ENCODE measurements at places on chromosomes 12 and 14. TPM values are rescaled to one million over a fixed set of nuclear protein-coding genes. Genes with fewer than 3 reads are reported as not detected.

Gene CACNA1C
- total RNA-seq = 0.07 TPM

Gene FGF23
- not detected for total RNA-seq

DNA sequence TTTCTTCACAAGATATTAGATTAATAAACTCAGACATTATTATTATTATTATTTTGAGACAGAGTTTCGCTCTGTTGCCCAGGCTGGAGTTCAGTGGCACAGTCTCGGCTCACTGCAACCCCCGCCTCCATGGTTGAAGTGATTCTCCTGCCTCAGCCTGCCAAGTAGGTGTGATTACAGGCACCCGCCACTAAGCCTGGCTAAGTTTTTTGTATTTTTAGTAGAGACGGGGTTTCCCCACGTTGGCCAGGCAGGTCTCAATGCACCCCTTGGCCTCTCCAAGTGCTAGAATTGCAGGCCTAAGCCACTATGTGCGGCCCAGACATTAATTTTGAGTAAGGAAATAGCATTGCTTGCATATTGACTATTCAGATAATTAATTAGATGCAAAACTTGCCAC, 554.9 kb upstream of the LRFN5 start:
- H3K4me3 ChIP-seq = no peak overlapping the region
- no peaks in the 10 kb centered on the region for H3K36me3 ChIP-seq
- no peaks in the 10 kb centered on the region for H3K27me3 ChIP-seq
- DNase-seq = no peak

DNA sequence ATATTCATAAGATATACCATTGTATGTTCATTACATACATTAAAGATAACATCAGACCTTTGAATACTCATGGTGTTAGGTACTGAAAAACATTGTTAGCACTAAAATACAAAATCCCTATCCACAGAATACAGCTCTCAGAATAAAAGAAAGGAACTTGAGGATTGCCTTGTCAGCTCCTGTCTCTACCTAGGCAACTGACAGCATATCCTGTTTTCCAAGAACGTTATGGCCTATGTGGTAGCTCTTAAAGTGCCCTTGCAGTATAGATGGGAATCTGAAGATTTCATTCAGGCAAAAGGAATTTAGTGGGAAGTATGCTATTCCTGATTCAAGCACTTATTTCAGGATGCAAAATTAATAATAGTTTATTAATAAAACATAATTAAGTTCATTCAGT, 1.8 kb upstream of the PPP1R12A start:
- no peak overlapping the region for H3K4me3 ChIP-seq
- no peak overlapping the region for H3K27ac ChIP-seq
- peaks cover 9% of the 10 kb centered on the region for H3K36me3 ChIP-seq
- no peaks in the 10 kb centered on the region for H3K27me3 ChIP-seq
- peaks cover 27% of the 10 kb centered on the region for H3K4me1 ChIP-seq
- DNase-seq = no peak

Gene ARMH4
- 0.29 TPM for total RNA-seq

- H3K4me3 ChIP-seq = no peak overlapping the region
- no peaks in the 10 kb centered on the region for H3K27me3 ChIP-seq
- H3K4me1 ChIP-seq = no peaks in the 10 kb centered on the region
- no peaks in the 10 kb centered on the region for H3K36me3 ChIP-seq
Observed at GRCh38 chr14:32306549-32306948, 22.5 kb upstream of the AKAP6 start.

Gene ERP27
- total RNA-seq = 2.5 TPM

Gene LRRC10
- not detected for total RNA-seq

Gene AJUBA
- 1.7 TPM for total RNA-seq

DNA sequence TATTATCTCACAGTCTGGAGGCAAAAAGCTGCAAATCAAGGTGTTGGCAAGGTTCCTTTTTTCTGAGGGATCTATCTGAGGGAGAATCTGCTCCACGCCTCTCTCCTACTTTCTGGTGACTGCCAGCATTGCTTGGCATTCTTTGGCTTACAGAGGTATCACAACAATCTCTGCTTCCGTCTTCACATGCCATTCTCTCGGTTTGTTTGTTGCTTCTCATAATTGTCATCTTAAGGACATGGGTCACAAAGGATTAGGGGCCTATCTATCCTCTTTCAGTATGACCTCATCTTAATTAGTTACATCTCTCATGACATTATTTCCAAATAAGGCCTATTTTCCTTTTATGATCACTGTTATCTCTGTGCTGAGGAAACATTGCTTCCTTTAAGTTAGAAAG, 345.0 kb downstream of the FOXG1 start:
- H3K36me3 ChIP-seq = no peaks in the 10 kb centered on the region
- no peak overlapping the region for H3K4me3 ChIP-seq
- no peaks in the 10 kb centered on the region for H3K27me3 ChIP-seq
- H3K27ac ChIP-seq = no peak overlapping the region
- no peaks in the 10 kb centered on the region for H3K4me1 ChIP-seq

GRCh38 chr14:55075628-55076175, 24.3 kb downstream of the MAPK1IP1L start:
- no peak overlapping the region for H3K27ac ChIP-seq
- DNase-seq = no peak
- no peaks in the 10 kb centered on the region for H3K27me3 ChIP-seq
- peaks cover 43% of the 10 kb centered on the region for H3K4me1 ChIP-seq
- no peaks in the 10 kb centered on the region for H3K36me3 ChIP-seq

DNA sequence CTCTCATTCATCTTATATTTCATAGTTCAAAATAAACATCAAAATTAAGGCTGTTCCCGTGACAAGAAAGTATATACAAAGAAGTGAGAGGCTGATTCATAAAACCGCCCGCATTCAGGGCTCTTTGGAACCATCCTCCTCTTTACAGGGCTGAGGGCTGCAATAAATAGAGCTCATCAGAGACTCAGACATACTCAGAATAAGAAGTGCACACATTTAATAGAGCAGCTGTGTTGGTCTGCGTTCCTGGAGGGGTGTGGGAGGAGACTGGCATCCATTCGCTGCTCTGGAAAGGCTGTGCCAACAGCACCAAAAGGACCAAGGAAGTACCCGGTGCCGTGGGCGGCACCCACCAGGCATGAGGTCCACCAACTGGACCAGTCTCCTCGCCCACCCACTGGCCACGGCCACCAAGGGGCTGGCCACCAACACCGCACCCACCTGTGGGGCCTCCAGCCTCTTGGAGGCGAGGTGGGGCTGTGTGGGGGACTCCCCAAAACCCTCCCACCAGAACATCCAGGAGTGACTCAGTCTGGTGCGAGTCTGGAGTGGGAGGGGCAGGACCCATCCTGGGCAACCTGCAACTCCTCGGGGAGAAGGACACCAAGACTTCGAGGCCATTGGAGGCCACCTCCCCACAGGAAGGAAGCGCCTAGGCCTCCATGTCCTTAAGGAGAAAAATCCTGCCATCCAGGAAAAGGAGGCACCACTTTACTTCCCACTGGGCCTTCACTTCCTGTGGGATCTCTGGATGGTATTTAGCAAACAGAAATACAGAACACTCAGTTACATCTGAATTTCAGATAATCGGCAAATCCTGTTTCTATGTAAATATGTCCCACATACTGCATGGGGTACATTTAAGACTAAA, 32.7 kb downstream of the VCPKMT start:
- peak overlapping the region; percentile 91 for H3K27ac ChIP-seq
- no peaks in the 10 kb centered on the region for H3K27me3 ChIP-seq
- peak; percentile 81 for DNase-seq

DNA sequence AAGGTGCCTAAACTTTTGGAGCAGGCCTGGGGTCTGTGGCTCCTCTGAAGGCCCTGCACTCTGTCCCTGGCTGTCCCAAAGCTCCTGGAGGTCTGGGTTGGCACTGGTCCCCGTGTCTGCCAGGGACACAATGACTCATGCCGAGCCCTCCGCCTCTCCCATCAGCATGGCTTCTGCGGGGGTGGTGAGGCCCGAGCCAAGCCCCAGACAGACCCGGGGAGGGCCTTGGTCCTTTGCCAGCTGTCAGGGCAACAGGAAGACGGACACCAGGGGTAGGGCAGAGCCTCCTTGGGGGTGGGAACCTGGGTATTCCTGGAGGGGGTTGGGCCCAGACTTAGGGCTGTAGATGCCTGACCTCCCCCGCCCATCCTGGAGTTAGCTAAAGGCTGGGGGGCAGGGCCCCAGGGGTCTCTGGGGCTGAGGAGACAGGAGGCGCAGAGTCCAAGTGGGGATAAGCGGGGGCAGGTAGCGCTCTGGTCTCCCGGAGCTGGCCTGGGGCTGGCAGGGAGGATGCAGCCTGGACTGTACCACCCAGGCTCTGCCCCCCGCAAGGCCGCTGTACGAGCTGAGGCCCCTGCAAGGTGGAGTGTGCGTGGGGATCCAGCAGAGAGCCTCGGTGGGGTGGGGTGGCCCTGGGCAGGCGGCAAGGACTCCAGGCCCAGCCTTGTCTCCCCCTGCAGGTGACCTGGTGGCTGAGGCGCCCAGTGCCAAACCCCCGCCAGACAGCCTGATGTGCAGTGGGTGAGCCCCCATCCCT, 16.4 kb upstream of the PUS1 start:
- H3K27me3 ChIP-seq = no peaks in the 10 kb centered on the region
- H3K4me1 ChIP-seq = no peaks in the 10 kb centered on the region
- DNase-seq = no peak
- no peak overlapping the region for H3K4me3 ChIP-seq
- no peak overlapping the region for H3K27ac ChIP-seq
- H3K36me3 ChIP-seq = peaks cover 2% of the 10 kb centered on the region

DNA sequence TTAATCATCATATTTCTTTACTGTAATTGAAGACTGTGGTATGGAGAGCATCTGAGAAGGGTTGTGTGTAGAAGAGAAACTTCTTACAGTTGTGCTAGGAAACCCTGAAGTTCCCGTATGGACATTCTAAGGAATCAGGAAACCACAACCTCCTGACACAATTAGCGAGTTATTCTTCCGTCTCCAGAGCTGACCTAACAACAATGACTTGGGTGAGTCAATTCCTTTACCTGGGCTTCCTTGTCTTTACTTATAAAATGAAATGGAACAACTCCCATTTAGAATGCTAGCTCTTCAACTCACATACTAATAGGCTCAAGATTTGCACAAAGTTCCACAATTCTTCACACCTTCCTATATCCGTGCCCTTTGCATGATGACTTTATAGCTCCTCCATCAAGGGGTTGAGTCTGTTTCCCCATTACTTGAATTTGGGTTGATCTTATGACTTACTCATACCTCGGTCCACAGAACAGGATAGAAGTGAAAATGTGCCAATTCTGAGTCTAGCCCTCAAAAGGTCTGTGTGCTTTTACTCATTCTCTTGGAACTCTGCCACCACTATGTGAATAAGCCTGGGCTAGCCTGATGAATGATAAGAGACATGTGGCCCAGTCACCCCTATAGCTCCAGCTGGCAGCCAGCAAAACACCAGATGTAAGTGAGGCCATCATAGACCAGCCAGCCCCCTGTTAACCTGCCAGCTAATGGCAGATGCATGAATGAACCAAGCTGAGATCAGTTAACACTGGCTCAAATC, 459.4 kb downstream of the ETNK1 start:
- H3K27ac ChIP-seq = no peak overlapping the region
- no peak for DNase-seq
- no peaks in the 10 kb centered on the region for H3K36me3 ChIP-seq
- no peaks in the 10 kb centered on the region for H3K27me3 ChIP-seq
- H3K4me1 ChIP-seq = no peaks in the 10 kb centered on the region

- H3K4me1 ChIP-seq = no peaks in the 10 kb centered on the region
- no peaks in the 10 kb centered on the region for H3K27me3 ChIP-seq
- no peaks in the 10 kb centered on the region for H3K36me3 ChIP-seq
- H3K27ac ChIP-seq = no peak overlapping the region
- H3K4me3 ChIP-seq = no peak overlapping the region
Observed at GRCh38 chr14:39773387-39774126, 341.3 kb upstream of the FBXO33 start.

DNA sequence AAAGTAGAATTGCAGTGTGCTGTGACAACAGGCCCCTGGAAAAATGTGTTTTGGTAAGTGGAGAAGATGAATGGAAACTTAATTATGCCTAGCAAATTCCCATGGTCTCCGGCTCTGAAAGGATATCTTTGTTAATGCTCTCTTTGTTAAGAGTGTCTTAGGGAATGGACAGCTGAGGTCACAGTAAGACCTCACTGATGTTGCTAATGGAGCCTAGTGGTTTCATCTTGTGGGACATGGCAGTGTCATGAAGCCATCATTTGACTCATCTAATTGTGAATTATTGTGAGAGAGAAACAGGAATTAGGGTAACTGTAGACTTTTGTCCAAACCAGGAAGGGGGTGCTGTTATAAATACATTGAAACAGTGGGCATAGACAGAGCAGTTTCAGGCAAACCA, 330.3 kb downstream of the TMTC2 start:
- H3K4me3 ChIP-seq = no peak overlapping the region
- H3K36me3 ChIP-seq = no peaks in the 10 kb centered on the region
- no peak overlapping the region for H3K27ac ChIP-seq
- H3K27me3 ChIP-seq = no peaks in the 10 kb centered on the region

Gene LALBA
- not detected for total RNA-seq

- no peak overlapping the region for H3K4me3 ChIP-seq
- no peaks in the 10 kb centered on the region for H3K36me3 ChIP-seq
- peaks cover 3% of the 10 kb centered on the region for H3K4me1 ChIP-seq
- H3K27ac ChIP-seq = no peak overlapping the region
- DNase-seq = no peak
Observed at GRCh38 chr12:590206-590750, 73.0 kb downstream of the NINJ2 start.

- peak overlapping the region; percentile 5 for H3K27ac ChIP-seq
- peaks cover 8% of the 10 kb centered on the region for H3K27me3 ChIP-seq
Observed at GRCh38 chr12:53096089-53096741, 1.3 kb upstream of the IGFBP6 start.

- H3K27me3 ChIP-seq = no peaks in the 10 kb centered on the region
- no peaks in the 10 kb centered on the region for H3K36me3 ChIP-seq
- no peak overlapping the region for H3K4me3 ChIP-seq
- no peaks in the 10 kb centered on the region for H3K4me1 ChIP-seq
- no peak overlapping the region for H3K27ac ChIP-seq
Observed at GRCh38 chr12:110245369-110245772, 35.7 kb upstream of the ATP2A2 start.
